ENCODE measurements at places on chromosomes 6 and 20. TPM values are rescaled to one million over a fixed set of nuclear protein-coding genes. Genes with fewer than 3 reads are reported as not detected.

The DOK5 gene
- not detected for total RNA-seq

The SLC22A3 gene
- not detected for total RNA-seq

DNA sequence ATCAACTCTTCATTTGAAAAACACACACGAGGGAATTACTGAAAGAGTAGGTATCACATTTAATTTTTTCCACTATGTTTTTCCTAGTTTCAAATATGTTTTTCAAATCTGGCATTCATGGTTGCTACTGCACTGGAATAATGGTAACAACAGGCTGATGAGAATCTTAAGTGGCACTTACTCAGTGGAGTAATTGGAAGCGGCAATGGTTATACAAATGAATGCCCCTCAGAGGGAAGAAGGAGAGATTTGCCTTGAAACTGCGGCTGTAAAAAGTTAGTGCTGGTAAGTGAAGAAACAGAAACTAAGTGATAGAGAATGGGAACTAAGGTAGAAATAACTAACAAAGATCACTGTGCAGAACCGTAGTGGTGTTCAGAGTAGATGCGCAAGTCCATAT is 41.0 kb upstream of the PDE7B start:
- no peak for DNase-seq

DNA sequence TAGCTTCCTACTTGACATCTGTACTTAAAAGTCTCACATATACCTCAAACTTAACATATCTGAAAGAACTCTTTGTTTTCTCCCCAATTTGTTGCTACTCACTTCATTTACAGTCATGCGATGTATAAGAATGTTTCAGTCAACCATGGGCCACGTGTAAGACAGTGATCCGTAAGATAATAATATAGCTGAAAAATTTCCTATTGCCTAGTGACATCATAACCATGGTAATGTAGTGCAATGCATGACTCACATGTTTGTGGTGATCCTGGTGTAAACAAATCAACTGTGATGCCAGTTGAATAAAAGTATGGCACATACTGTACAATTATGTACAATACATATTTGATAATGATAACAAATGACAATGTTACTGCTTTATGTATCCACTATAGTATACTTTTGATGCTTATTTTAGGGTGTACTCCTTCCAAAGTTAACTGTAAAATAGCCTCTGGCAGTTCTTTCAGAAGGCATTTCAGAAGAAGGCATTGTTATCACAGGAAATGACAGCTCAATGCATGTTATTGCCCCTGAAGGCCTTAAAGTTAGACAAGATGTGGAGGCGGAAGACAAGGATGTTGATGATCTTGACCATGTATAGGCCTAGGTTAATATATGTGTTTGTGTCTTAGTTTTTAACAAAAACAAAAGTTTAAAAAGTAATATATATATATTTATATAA is 579.0 kb downstream of the EPHA7 start:
- DNase-seq, result no peak
